ENCODE measurements at places on chromosomes 5 and 9.

DNA sequence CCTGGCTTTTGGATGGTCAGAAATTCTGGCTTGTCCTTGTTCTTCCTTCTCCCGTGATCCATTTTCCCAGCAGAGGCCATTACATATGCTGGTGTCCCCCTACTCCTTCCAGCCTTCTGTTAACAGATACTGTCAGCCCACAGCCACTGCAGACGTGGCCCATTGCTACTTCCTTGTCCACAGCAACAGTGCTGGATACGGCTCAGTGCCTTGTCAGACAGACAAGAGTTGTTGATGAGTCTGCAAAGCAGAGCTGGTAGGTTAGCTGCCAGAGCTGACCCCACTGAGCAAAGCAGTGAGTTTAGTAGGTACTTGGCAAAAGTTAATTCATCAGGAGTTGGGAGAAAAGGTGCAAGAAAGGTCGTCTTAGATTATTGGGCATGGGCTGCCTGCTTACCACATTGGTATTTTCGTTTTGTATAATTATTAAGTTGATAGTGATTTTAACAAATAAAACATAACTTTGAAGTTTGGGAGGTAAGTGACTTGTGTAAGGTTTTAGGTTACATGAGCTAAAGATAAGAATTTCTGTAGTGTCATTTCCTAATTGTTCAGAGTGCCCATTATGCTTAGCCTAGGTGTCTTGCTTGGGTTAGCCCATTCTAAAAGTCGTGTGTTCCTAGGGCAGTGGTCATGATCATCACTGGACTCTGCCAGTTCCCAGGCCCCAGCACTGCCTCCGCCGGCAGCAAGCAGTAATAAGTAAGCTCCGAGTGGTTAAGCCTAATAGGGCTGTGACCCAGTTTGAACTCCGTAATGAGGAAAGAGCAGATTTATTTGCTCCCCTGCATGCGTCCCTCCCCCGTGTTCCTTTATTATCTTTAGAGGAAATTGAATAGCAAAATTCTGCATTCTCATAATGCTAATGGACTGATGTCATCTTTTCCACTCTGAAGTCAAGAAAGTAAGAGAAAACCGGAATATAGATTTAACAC is 292.0 kb downstream of the FANCC start:
- no peak for DNase-seq

- DNase-seq, result no peak
These were observed 95.5 kb downstream of the GHR start for GRCh38 chr5:42518595-42519221.

GRCh38 chr9:21075484-21075883 is 2.3 kb downstream of the IFNB1 start:
- DNase-seq, result no peak

DNA sequence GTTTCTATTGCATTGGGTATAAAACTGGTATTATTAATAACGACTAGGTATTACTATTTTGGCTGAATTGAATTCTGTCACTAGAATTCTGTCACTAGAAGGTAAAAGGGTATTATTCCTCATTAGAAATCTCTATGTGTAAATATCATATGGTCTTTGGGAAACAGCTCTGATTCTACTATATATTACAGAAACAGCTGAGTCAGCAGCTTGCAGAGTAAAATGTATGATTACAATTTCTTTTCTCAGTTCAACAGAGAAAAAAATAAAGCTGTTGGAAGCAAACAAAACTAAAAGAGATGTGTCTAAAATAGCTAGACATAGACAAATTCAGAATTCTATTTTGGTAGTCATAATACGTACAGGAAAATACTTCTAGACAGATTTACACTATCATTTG is 48.5 kb downstream of the HAPLN1 start:
- DNase-seq, result no peak

DNA sequence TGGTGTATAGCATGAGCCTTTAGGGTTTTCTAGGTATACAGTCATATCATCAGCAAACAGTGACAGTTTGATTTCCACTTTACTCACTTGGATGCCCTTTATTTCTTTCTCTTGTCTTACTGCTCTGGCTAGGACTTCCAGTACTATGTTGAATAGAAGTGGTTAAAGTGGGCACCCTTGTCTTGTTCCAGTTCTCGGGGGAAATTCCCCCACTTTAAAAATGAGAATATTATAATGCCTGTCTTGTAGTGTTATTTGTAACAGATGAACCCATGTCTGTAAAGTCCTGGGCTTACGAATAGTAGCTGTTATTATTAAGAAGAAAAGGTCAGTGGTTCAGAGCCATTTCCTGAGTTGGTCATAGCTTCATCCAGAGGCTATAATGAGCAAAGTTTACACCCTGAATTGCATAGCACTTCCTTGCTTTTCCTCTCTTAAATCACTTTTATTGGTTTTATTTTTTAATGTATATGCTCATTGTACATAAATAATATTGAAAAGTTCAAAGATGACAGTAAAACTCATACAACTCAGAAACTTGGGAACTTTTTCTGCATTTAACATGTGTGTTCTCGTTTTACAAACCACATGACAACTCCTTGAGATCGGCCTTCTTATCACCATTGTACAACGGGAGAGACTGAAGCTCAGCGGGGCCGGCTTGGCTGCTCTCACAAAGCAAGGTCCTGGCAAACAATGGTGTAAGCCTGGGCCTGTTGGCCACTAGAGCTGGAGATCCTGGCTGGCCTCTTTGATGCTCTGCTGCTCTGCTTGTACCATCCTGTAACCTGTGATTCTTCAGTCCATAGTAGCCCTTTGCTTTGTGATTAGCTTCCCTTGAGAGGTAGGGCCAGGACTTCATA is 85.2 kb downstream of the CYFIP2 start:
- DNase-seq, result no peak

DNA sequence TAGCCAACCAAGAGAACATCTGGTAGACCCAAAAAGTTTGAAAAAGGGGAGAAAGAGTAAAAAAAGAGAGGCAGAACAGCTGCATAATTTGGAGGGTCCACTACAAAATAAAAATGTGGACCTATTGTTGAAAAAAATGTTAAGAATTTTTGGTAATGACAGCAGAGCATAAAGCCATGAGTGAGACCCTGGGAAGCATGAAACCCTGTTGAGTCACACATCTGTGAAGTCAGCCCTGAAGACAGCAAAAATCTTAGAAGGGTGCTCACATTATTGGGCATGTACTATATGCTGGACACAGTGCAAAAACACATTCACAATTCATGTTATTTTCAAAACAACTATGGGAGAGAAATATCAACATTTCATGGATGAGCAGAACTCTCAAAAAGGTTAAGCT is 56.4 kb upstream of the LIFR start:
- no peak for DNase-seq

- no peak for DNase-seq
These were observed 1793.8 kb upstream of the WWC1 start for GRCh38 chr5:166497496-166498104.

DNA sequence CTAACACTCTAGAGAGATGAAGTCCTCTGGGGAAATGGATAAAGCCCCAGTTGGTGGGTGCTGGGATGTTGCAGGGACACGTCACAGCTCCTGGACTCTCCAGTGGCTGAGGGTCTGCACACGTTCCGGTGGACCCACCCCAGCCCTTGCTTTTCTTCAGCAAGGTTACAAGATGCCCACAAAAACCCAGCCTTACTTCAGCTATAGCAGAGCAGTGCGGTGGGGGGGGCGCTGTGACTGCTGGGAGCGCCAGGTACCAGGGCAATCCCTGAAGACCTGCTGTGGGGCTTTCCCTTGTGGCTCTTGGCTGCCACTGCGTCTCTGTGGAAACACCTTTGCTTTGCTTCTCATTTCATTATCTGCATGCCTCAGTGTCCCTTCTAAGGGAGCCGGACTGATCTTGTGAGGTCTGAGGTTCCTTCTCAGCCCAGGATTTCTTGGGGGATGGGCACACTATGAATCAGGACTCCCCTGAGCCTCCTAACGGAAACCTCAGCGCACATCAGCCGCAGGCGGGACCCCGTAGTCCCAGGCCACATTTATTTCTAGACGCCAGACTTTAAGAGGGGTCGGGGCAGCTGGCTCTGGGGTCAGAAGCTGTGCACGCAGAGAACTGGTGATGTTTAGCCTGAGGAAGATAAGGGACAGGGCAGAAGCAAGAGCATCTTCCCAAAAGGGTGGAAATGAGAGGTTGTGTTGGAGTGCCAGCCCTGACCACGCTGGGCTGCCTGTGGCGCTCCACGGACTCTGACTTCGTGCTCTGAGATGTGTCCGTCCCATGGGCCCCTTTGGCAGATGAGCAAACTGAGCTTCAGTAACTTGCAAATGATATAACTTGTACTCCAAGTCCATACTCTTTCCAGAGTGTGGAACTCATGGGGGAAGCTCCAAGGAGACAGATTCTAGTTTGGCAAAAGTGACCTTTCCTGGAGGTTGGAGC is 106.8 kb downstream of the WNK2 start:
- no peak for DNase-seq

GRCh38 chr9:114307899-114308267 is 15.0 kb upstream of the ORM1 start:
- DNase-seq, result no peak

DNA sequence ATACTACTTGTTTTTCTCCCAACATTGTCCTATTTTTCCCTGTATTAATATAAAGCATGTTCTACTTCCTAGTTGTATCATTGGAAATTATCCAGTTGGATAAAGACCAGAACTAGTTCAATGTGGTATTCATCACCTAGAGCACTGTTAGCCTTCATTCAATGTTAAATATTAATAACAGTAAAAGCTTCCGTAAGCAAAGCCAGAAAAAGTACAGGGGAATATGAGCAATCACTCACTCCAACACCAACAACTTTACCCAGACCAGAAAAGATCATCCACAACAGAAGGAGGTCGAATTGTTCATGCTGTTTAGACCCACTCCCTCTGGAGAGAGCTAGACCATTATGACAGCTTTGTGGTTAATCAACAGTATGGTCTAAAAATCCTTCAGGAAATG is 728.4 kb downstream of the MAT2B start:
- DNase-seq, result no peak

- no peak for DNase-seq
These were observed 57.0 kb downstream of the SECISBP2 start for GRCh38 chr9:89375191-89375760.

DNA sequence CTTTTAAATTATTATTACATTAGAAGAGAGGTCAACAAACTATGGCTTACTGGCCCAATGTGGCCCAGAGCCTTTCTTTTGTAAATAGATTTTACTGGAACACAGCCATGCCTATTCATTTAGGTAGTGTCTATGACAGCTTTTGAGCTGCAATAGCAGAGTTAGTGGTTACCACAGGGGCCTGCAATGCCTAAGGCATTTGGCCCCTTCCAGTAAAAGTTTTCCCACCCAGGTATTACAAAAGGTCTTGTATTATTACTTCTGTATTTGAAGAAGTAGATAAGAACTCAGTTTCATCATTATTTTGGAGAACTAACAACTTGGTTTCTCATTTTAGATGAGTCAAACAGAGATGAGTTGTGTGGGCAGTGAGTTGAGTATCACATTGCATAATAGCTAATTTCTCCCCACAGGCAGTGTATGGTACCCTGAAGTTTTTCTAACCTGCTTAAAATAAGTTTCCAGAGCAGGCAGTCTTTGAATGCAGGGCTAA is 9.5 kb downstream of the MTRR start:
- no peak for DNase-seq

GRCh38 chr5:58044166-58044565 is 415.7 kb downstream of the PLK2 start:
- no peak for DNase-seq

DNA sequence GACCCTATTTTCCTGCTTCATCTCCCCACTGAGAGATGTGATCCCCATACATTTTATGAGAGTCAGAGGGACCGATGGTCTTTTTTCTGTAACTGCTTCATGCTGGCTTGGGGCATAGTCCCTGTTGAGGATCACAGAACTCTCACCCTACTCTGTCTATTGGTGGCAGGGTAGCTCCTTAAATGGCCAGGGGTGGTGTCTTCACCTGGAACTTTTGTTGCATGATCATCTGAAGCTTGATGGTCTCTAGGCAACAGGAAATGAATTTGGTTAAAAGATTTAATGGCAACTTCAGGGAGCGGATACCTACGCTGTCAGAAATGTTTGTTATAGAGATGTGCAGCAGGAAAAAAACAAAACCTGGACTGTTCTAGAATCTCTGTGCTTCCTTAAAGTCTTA is 87.0 kb upstream of the GLIS3 start:
- DNase-seq, result no peak

GRCh38 chr9:121071370-121071755 is 3.4 kb upstream of the CNTRL start:
- DNase-seq, result no peak

GRCh38 chr9:110999379-110999778 is 38.9 kb downstream of the LPAR1 start:
- DNase-seq, result no peak

DNA sequence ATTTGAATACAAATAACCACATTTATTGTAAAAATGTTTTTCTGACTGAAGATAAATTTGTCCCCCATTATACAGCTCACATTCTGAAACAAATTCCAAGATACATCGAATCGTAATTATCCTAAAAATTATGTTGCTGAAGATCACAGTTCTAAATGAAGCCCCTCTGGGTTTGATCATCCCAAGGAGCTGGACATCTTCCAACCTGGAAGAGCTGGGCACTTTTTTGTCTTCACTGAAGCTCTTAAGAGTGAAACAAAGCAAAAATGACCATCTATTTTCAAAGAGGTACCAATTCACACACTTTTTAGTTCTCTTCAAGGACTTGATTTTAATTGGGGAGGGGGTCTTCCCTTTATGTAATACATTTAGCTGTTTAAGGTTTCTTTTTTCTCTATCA is 5.5 kb downstream of the CTNND2 start:
- DNase-seq, result no peak

DNA sequence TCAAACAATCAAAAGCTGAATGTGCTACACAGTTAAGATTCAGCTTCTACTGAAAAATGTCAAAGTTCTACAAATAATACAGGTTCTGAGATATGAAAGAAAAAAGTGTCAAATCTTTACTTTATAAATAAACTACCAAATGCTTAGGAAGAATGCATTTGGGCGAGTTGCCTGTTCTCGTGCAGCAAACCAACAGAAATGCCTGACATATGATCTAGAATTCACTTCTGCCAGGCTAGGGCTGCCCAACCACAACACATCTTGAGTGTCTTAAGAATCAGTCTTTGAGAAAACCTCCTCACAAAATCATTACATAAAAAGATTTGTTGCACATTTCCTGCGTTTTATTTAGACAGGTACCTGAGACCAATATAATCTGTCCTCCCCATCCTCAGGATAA is 42.2 kb downstream of the ANKH start:
- no peak for DNase-seq

- no peak for DNase-seq
These were observed 24.1 kb upstream of the PTGS1 start for GRCh38 chr9:122346478-122347347.

DNA sequence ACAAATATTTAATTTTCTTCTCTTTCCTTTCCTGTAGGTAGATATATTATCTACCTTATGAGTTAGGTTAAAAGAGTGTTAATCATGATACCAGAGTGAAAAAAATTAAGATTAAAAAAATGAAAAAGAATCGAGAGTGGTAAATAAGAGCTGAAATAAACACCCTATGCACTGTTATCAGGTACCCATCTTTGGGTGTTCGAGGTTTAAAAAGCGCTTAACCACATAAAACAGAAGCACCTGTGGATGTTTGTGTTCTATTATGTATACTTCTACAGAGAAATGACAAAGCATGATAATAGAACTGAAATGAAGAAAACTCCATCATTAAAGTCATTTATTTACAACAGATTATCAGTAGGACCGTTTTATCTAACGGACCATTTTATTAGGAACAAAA is 25.7 kb upstream of the GCNT4 start:
- no peak for DNase-seq

GRCh38 chr9:137521405-137521985 is 28.7 kb downstream of the PNPLA7 start:
- no peak for DNase-seq

GRCh38 chr5:77102549-77102948 is 15.5 kb upstream of the ZBED3 start:
- DNase-seq, result no peak

- no peak for DNase-seq
These were observed 375.0 kb upstream of the CCNH start for GRCh38 chr5:87787625-87788256.

Data from stimulated activated CD8-positive, alpha-beta memory T cell treated with anti-CD3 and anti-CD28 coated beads, Interleukin-15, amount 100 ng/mL, for 4 hours (primary cell).